Activated T-helper 1 cell treated with anti-CD3 and anti-CD28 coated beads, Interleukin-12 subunit alpha, Interleukin-12 subunit beta, Interleukin-2, Interleukin-4 antibody, amounts not matched to agents 30 ng/mL and 10 ng/mL and 1 ng/mL, durations not matched to agents 14 hours and 24 hours and 36 hours (primary cell): ENCODE measurements at places on chromosomes 1 and 21.

GRCh38 chr1:184900507-184900906, 73.8 kb downstream of the NIBAN1 start:
- DNase-seq = no peak

- DNase-seq = no peak
Observed at GRCh38 chr1:21665711-21666575, 3.2 kb downstream of the RAP1GAP start.

DNA sequence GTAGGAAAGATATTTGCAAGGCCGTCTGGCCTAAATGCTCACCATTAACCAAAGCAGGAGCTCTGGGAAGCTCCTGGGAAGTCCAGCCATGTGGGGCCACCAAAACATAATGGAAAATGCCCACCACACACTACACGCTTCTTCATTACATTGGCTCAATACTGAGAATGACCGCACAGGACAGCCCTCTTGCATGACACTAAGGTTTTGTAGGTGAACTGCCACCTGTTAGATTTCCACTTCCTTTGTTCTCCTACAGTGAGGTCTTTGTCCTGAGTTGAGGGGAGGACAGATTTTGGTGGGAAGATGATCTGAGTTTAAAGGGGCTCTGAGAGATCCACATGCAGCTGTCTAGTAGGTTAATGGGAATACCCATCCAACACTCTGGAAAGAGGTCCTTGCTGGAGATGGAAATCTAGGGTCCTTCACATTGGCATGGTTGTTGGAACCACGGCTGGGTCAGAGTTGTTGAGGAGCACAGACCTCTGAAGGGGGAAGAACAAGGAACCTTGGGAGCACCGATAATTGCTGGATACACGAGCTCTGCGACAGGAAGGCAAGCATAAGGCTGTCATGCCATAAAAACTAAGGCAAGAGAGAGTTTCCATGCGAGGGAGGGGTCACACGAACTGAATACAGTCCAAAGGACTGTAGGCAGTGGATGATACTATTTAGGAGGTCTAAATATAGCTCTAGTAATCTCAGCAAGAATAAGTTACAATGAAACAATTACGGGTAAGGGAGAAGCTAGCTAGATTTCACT, 105.5 kb upstream of the IRF2BP2 start:
- DNase-seq = no peak

DNA sequence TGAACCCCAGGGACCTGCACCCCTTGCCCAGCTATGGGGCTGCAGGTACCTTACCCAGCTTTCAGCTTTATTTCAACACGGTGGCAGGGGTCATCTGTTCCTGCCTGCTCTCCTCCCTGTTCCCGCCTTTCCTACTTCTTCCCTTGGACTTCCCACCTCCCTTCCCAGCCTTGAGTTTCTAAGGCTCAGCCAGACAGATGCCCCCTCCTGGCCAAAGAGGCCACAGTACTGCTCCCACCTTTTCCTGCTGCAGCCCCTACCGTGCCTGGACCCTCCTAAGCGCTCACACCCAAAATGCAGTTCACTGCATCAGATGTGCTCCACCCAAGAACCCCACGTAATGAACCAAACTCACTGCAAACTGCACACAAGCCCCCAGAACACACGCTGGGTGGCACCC, 7.7 kb downstream of the NOC2L start:
- DNase-seq = no peak

GRCh38 chr1:33718186-33718585, 145.7 kb upstream of the HMGB4 start:
- no peak for DNase-seq

DNA sequence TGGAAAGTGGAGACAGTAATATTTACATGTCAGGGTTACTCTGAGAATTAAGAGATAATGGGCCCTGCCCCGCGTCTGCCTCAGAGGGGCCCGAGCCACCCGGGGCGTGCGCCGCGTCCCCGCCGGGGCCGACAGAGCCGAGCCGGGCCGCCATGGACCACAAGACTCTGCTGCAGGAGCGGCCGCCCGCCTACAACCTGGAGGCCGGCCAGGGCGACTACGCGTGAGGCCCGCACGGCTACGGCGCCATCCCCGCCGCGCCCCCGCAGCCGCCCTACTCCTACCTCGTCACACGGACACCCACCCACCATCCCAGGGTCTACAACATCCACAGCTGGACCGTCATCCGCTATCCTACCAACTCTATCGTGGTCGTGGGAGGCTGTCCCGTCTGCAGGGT, 35.1 kb upstream of the LRRC39 start:
- no peak for DNase-seq

DNA sequence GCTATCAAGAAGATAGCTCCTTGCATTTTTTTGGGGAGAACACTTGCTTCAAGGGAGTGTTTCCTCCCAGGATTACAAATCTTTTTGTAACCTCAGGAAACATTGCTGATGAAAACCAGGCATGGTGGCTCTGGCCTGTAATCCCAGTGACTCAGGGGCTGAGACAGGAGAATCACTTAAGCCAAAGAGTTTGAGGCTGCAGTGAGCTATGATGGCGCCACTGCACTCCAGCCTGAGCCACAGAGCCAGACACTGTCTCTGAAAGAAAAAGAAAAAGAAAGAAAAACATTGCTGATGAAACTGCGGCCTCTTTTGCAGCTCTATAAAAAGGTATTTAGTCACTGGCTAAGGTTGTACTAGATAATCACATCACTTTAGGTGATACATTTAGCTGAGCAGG, 7.3 kb downstream of the RNU1-2 start:
- no peak for DNase-seq

DNA sequence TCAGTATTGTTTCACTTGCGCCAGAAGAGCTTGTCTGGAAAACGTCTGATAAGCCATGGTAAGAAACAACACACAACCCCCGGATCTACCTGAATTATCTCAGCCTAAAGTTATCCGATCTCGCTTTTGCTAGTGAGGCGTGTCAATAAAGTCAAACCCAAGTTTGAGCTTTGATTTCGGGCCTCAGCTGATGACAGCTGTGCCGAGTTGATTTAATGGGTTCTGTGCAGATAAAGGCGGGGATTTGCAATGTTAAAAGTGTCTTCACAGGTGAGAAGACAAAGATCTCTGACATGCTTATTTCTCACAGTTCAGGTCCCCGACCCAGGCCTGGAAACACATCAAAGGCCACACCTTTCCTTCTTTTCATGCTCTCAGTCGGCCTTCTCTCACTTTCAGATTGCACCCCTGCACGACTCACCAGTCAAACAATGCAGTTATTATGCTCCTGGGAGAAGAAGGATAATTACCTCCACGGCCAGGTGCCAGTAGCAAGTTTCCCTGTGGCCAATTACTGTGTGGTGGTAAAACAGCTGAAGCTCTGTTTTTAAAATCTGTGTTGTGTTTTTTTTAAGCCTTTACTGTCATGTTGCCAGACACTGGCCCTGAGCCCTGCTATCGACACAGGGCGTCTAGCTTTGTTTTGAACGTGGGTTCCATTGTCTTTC, 245.3 kb upstream of the RUNX1 start:
- no peak for DNase-seq

DNA sequence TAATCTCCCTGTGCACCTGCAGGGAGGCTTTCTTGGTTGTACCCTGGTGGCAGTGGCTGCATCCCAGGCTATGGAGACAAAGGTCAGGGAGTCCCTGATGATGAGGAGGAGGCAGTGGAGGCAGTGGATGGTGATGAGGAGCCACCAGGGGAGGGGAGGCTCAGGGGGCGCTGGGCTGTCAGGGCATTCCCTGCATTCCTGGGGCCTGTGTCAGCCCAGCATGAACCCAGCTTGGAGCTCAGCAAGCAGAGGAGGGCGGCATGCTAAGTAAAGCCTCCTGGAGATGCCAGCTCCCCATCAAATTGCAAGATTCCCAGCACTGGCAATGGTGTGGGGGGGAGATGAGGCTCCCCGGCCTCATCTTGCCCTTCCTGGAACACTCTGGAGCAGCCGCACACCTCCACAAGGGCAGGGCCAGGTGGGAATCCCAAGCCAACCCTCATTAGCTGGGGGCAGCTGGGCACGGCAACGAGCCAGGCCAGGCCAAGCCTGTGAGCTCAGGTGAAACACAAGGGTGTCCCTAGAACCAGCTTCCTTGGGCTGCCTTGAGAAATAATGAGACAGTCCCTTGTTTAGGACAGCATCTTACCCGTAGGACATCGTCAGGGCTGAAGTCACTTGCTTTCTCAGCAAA, 469.5 kb downstream of the MATN1 start:
- DNase-seq = no peak

GRCh38 chr1:60848583-60849188, 233.7 kb upstream of the NFIA start:
- no peak for DNase-seq

DNA sequence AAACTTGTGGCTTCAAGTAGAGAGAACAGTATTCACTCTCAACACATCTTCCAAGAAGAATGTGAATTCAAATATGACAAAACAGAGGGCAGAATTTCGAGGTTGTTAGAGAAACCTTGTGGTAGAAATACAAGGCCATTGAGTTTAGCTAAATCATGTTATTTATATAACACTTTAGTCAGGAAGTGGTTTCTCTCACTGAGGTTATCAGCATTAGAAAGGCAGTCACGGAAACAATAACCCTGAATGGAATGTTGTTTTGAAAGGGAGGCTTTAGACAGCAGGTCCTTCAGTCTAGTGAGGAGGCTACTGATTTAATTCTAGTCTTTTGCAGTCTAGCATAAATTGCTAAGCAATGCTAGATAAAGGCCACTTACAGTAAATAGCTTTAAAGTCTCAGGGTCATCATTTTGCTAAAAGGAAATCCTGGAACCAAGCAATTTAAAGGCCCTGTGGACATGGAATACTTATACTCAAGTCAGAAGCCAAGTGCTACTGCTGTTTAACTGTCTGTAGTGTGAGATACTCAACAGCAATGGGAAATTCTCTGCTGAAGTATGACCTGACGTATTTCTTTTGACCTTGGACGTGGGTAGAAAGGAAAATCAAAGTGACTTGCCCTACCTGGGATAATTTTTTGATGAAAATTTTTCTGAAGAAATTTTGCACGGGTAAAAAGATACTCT, 89.0 kb upstream of the CHODL start:
- DNase-seq = no peak

GRCh38 chr1:75632350-75632949, 21.5 kb upstream of the SLC44A5 start:
- no peak for DNase-seq

DNA sequence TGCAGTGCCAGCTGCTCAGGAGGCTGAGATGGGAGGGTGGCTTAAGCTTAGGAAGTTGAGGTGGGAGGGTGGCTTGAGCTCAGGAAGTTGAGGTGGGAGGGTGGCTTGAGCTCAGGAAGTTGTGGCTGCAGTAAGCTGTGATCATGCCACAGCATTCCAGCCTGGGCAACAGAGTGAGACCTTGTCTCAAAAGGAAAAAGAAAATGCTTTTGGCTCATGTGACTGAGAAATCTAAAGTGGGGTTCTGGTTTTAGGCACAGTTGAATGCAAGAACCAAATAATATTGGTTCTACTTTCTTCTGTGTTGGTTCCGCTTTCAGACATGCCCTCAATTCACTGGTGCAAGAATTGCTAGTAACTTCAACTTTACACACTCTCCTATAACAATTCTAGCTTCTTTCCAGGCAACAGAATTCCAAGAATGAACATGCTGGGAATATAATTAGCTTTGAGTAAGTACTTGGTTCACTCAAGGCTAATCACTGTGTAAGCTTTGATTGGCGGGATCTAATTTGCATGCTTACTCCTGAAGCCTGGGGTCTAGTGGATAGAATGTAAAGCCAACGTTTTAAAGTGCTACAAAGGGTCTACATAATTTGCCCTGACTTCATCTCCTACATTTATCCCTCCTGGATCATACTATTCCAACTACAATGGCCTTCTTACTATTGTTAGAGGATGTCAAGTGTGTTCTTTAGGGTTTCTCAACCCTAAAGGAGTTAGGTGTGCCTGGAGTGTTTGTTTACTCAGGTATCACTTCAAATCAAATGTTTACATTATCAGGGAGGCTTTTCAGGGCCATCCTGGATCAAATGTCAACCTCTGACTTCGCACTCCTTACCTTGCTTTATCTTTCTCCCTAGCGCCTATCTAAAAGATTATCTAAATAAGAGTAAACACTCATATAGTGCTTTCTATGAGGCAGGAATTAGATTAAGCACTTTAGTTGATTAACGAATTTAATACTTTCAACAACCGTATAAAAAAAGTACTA, 115.1 kb downstream of the SLC16A1 start:
- peak; percentile 9 for DNase-seq

- no peak for DNase-seq
Observed at GRCh38 chr1:198123133-198123532, 33.7 kb upstream of the NEK7 start.

- no peak for DNase-seq
Observed at GRCh38 chr1:59856725-59857338, 42.1 kb downstream of the HOOK1 start.

- no peak for DNase-seq
Observed at GRCh38 chr1:30376054-30376697, 347.2 kb downstream of the MATN1 start.

- DNase-seq = no peak
Observed at GRCh38 chr1:157219600-157219999, 81.4 kb upstream of the ETV3 start.

DNA sequence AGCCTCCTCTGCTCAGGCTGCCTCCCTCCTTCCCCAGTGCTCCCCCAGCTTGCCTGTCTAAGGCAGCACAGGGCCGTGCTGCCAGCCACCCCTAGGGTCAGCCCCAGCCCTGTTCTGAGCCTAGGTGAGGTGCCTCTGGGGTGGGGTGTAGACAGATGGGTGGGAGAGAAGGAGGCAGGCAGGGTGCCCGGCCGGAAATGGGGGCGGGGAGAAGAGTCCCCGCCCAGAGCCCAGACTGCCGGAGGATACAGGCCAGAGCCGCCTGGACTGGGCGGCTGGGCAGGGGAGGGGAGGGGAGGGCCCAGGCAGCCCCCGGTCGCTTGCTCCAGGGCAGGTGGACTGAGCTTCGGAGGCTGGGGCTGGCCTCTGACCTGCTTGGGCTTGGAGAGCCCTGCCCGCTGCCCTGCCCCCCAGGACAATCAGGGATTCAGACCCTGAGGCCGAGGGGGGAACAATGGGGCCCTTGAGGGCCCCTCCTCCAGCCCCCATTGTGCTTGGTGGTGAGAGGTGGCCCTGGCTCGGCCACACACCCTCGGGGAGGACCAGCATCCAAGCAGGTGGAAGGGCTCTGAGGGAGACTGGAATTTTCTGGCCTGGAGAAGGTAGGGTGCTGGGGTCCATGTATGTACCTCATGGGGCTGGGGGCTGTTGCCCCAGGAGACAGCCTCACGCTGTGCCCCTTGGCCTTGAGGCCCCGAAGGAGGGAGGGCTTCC, at the start of gene GJC2:
Gene GJC2, plus strand, starts transcription at position 525 of the 714 bp plus-strand sequence. CDS start 7,829 bp downstream, outside the sequence.
- no peak for DNase-seq

- no peak for DNase-seq
Observed at GRCh38 chr1:198651650-198652400, 13.0 kb downstream of the PTPRC start.
